Vagina (tissue), 2 donors: ENCODE measurements at places on chromosomes 3 and 15. TPM values are rescaled to one million over a fixed set of nuclear protein-coding genes. Genes with fewer than 3 reads are reported as not detected.
A peak's percentile ranks its signal among the peaks of the same experiment; 100 is the strongest.

Gene SLC12A8
- 6.1 TPM for total RNA-seq

Gene VPS13C
- 52.5 TPM for total RNA-seq

Gene LMOD3
- not detected for total RNA-seq

Gene NR2E3
- 0.98 TPM for total RNA-seq

Gene CLDN18
- total RNA-seq, result not detected

Gene HYAL1
- total RNA-seq, result 17.7 TPM

- H3K27me3 ChIP-seq, result no peaks in the 10 kb centered on the region
- H3K4me1 ChIP-seq, result no peaks in the 10 kb centered on the region
- H3K27ac ChIP-seq, result no peak overlapping the region
- H3K4me3 ChIP-seq, result no peak overlapping the region
- no peak for DNase-seq
Measured at GRCh38 chr15:95758851-95759250, 571.6 kb upstream of the NR2F2 start.

DNA sequence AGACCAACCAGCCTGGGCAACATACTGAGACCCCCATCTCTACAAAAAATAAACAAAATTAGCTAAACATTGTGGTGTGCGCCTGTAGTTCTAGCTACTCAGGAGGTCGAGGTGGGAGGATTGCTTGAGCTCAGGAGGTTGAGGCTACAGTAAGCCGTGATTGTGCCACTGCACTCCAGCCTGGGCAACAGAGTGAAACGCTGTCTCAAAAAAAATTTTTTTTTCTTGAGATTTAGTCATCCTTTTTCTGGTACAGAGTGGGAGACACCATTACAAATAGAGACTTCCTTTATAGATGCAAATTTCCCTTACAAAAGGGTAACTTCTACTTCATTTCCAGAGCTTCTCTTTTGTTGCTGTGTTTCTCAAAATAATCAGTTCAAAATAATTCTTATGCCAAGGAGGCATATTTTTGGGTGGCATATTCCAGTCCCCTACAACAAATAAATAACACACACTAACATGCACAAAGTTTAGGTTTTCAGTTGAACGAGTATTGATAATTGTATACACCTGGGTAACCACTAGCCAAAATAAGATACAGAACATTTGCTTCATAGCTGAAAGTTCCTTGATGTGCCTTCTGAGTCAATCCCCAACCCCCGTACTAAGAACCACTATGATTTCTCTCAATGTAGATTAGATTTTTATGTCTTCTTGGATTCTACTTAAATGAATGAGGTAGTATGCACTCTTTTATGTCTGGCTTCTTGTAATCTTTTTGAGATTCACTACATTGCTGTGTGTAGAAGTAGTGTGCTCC, 248.9 kb upstream of the PROK2 start:
- no peaks in the 10 kb centered on the region for H3K27me3 ChIP-seq
- H3K4me1 ChIP-seq, result no peaks in the 10 kb centered on the region
- no peak overlapping the region for H3K4me3 ChIP-seq
- H3K36me3 ChIP-seq, result no peaks in the 10 kb centered on the region

DNA sequence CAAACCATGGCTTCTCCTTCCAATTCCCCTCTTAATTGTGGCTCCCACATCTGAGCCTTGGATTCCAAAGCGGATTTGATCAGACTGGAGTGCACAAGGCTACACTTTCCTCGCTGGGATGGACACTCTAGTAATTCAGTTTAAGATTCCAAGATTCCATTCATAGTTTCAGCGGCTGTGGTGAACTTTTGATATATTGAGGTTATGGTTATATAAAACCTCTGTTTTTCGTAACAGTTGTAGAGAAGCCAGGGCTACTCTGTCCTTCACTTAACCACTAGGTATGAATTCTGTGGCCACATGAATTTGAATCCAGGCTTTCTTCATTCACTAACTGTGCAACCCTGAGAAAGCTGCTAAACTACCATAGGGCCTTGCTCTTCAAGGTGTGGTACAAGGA, 67.9 kb upstream of the KY start:
- no peaks in the 10 kb centered on the region for H3K27me3 ChIP-seq
- no peak for DNase-seq
- no peaks in the 10 kb centered on the region for H3K4me1 ChIP-seq
- H3K27ac ChIP-seq, result no peak overlapping the region
- H3K4me3 ChIP-seq, result no peak overlapping the region

- H3K36me3 ChIP-seq, result no peaks in the 10 kb centered on the region
- no peak overlapping the region for H3K4me3 ChIP-seq
- H3K4me1 ChIP-seq, result peaks cover 4% of the 10 kb centered on the region
- H3K27me3 ChIP-seq, result no peaks in the 10 kb centered on the region
- H3K27ac ChIP-seq, result no peak overlapping the region
- no peak for DNase-seq
Measured at GRCh38 chr3:54850484-54851018, 77.3 kb downstream of the LRTM1 start.

DNA sequence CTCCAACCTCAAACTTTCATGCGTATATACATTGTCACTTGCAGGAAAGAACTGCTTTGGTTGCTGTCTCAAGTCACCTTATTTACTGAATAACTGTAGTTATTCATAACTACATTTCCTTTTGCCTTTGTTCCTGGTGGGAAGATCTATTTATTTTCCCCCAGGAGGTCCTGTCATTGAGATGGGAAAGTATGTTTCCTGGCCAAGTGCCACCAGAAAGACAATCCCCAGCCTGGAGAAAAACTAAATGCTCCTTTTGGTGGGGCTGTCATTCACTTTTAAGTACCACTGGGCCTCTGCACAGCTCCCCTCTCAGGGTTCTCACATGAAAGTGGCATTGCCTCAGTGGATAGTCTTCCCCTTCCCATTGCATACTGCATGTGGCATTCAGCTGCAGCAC, 59.8 kb downstream of the LRRC3B start:
- H3K27ac ChIP-seq, result no peak overlapping the region
- no peak for DNase-seq

DNA sequence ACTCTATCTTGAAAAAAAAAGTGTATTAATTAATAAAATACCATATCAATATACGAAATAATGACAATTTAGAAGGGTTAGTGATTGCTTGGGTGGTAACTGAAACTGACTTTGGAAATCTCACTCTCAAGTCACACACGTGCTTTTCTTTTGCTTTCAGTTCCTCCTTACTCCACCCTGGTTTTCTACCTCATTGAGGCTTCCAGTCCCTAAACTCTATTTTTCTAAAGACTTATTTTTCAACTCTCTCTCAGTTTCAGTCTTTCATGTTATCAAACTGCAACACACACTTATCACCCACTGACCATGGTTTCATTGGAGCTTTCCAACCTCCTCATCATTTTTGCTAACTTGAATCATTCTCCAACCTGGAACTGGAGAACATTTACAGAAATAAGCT, 23.5 kb downstream of the IL12A start:
- H3K36me3 ChIP-seq, result no peaks in the 10 kb centered on the region
- H3K4me1 ChIP-seq, result no peaks in the 10 kb centered on the region

DNA sequence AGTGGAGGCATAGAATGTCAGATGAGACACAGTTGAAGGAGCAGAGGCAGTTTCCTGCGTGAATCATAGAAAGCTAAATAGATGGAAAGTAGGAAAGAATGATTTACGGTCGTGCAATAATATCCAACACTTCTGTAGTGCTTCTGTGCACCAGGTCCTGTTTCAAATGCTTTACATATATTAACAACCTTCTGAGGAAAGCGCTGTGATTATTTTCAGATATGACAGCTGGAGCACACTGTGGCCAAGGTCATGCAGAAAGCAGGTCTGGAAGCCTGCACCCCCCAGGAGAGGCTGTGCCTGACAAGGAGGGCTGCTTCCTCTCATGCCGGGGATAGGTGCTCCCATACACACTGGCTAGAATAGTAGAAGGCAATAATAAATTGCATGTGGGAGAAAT, 104.5 kb downstream of the CHRNA7 start:
- H3K4me1 ChIP-seq, result no peaks in the 10 kb centered on the region
- no peak overlapping the region for H3K4me3 ChIP-seq
- no peaks in the 10 kb centered on the region for H3K36me3 ChIP-seq

GRCh38 chr3:107884719-107885460, 205.9 kb downstream of the CD47 start:
- no peak overlapping the region for H3K27ac ChIP-seq
- H3K4me1 ChIP-seq, result no peaks in the 10 kb centered on the region
- DNase-seq, result no peak
- no peak overlapping the region for H3K4me3 ChIP-seq

GRCh38 chr15:62906627-62907026, 135.9 kb upstream of the TPM1 start:
- no peak overlapping the region for H3K4me3 ChIP-seq
- no peak for DNase-seq
- H3K36me3 ChIP-seq, result no peaks in the 10 kb centered on the region

GRCh38 chr3:186746008-186746407, 28.8 kb downstream of the KNG1 start:
- no peaks in the 10 kb centered on the region for H3K27me3 ChIP-seq
- no peak overlapping the region for H3K27ac ChIP-seq
- no peak overlapping the region for H3K4me3 ChIP-seq
- DNase-seq, result no peak

GRCh38 chr3:152225201-152225600, 43.5 kb upstream of the MBNL1 start:
- H3K36me3 ChIP-seq, result no peaks in the 10 kb centered on the region
- H3K4me1 ChIP-seq, result no peaks in the 10 kb centered on the region
- no peak overlapping the region for H3K4me3 ChIP-seq
- no peak overlapping the region for H3K27ac ChIP-seq

- H3K4me3 ChIP-seq, result peak overlapping the region; percentile 84
- H3K4me1 ChIP-seq, result peaks cover 22% of the 10 kb centered on the region
- no peak for DNase-seq
- H3K27ac ChIP-seq, result peak overlapping the region; percentile 79
Measured at GRCh38 chr15:61226361-61227256, 2.5 kb downstream of the RORA start.

- H3K4me1 ChIP-seq, result peaks cover 9% of the 10 kb centered on the region
- no peak overlapping the region for H3K27ac ChIP-seq
- DNase-seq, result no peak
- H3K36me3 ChIP-seq, result no peaks in the 10 kb centered on the region
- no peak overlapping the region for H3K4me3 ChIP-seq
Measured at GRCh38 chr15:35115155-35115725, 30.1 kb upstream of the NANOGP8 start.

DNA sequence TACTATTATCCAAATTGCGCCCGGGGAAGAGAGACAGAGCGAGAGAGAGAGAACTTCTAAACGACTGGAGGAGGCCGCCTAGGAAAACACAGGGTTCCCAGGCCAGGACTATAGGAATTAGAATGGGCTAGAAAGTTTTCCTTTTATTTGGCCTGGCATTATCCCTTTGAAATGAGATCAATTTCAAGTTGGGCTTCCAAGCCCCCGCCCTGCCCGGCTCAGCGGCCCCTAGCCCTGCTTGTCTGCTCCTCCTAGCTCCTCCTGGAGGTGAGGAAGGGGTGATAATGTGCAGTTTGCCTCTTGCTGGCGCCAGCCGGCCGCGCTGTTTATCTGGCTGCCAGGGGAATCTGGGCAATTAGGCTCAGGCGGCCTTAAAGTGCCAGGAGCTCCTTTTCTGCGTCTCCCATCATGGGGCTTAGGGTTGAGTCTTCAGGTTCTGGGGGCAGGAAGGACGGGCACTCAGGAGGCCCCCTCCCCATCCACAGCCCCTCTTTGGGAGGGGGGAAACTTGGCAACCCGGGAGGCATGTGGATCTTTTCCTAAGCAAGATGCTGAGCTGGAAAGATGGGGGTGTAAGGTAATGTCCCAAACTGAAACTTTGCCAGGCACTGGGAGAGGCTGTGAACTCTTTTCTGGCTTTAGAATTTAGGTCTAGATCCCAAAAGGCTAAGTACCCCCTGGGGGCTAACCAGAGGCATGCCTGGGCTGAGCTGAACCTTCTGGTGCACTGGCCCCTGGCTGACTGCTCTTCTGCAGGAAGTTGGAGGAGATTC, 5.5 kb downstream of the SMAD6 start:
- DNase-seq, result no peak
- no peaks in the 10 kb centered on the region for H3K27me3 ChIP-seq
- peak overlapping the region; percentile 2 for H3K4me3 ChIP-seq
- peak overlapping the region; percentile 65 for H3K27ac ChIP-seq
- no peaks in the 10 kb centered on the region for H3K36me3 ChIP-seq

DNA sequence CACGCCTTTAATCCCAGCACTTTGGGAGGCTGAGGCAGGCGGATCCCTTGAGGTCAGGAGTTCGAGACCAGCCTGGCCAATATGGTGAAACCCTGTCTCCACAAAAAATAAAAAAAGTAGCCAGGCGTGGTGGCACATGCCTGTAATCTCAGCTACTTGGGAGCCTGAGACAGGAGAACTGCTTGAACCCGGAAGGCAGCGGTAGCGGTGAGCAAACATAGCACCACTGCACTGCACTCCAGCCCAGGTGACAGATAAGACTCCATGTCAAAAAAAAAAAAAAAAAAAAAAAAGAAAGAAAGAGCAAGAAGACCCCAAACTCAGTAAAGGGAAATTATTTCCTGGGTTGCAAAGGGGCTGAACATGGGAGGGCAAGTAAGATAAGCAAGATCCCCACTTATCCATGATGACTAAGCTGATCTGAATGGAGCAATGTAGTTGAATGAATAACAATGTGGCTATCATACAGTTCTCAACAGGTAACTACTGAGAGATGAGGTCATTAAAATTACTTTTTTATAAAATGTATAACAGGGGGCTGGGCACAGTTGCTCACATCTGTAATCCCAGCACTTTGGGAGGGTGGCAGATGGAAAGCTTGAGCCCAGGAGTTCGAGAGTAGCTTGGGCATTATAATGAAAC, 46.0 kb downstream of the RBM15B start:
- H3K27ac ChIP-seq, result no peak overlapping the region
- H3K36me3 ChIP-seq, result no peaks in the 10 kb centered on the region
- H3K4me1 ChIP-seq, result no peaks in the 10 kb centered on the region
- no peak for DNase-seq
- no peak overlapping the region for H3K4me3 ChIP-seq

- H3K27me3 ChIP-seq, result no peaks in the 10 kb centered on the region
- no peak overlapping the region for H3K4me3 ChIP-seq
- no peak for DNase-seq
- H3K27ac ChIP-seq, result no peak overlapping the region
- H3K36me3 ChIP-seq, result no peaks in the 10 kb centered on the region
Measured at GRCh38 chr3:33833408-33834095, 35.1 kb downstream of the PDCD6IP start.

GRCh38 chr15:82292271-82292670, 29.7 kb downstream of the SAXO2 start:
- H3K4me1 ChIP-seq, result no peaks in the 10 kb centered on the region
- no peak for DNase-seq
- no peaks in the 10 kb centered on the region for H3K27me3 ChIP-seq
- no peaks in the 10 kb centered on the region for H3K36me3 ChIP-seq

GRCh38 chr3:148077318-148077923, 620.3 kb upstream of the AGTR1 start:
- no peaks in the 10 kb centered on the region for H3K4me1 ChIP-seq
- no peak for DNase-seq
- H3K27me3 ChIP-seq, result no peaks in the 10 kb centered on the region
- no peak overlapping the region for H3K4me3 ChIP-seq
